Kidney epithelial cell (primary cell): ENCODE measurements at places on chromosomes 5 and 9. TPM values are rescaled to one million over a fixed set of nuclear protein-coding genes. Genes with fewer than 3 reads are reported as not detected.

Gene CLIC3
- total RNA-seq = 0.75 TPM in 1 of 2 replicates, not detected in the other

DNA sequence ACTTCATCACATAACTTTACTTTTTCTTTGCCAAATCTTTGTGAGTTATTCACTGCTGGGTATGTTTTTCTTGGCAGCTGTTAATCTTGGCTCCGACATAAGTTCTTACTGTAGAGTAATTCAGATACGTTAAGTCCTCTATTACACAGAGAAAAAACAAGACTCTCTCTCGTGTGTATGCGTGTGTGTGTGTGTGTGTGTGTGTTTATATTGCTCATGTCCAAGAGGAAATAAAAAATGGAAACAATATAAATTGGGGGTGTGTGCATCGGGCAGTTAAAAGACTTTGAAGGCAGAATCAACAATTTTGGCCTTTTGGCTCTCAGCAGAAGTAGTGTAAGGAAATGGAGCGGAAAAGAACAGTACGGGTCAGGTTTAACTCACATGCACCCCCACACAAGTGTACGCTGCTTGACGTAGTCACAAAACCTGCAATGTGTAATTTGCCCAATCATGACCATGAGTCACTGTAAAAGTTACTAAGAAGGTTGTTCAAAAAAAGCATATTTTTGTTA lies 67.2 kb upstream of the IFNE start:
- DNase-seq = peak; percentile 62

DNA sequence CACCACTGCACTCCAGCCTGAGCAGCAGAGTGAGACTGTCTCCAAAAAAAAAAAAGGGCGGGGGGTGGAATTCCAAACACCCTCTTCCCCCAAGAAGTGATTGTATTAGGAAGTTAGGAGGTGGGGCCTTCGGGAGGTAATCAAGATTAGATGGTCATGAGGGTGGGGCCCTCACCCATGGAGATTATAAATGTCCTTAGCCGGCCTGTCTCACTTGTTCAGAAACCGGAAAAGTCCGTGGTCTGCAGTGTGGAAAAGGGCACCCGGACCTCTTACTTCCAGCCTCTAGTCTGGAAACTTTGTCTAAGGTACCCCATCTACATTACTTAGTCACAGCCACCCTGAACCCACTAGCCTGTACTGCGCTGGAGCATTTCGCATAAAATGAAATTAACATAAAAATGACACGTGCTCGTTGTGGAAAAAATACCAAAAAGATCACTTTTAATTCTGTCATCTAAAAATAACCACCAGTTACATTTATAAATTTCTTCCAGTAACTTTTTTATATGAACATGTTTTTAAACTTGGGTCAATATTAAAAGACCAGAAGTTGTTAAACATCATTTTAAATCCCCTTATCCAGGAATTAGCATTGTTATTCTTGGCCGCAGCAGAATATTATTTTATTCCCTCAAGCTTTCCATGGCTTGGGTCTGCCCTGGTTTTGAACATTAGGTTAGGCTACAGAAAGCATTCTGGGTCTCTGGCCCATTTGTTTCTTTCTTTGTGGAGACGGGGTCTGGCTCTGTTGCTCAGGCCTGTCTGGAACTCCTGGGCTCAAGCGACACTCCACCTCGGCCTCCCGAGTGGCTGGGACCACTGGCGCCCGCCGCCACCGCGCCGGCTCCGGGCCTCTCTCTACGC lies 1.2 kb upstream of the CKS2 start:
- DNase-seq = no peak

DNA sequence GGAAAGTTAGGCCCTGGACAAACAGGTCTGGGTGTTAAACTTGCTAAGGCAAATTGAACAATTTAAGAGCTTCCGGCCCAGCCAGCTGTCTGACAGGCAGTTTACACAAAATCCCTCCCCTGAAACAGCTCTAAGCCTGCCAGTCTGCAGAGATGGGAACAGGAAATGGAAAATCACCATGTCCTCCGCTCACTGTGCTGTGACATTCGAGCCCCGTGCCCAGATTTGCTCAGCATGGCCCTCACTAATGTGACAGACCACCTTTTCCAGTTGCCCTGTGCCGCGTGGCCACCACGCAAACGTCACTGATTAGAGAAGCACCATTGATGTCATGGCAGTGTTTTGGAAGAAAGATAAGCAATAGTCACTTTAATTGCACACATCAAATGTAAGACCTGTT lies 41.0 kb downstream of the CCNJL start:
- no peak for DNase-seq
